ENCODE measurements at places on chromosomes 6 and 20. TPM values are rescaled to one million over a fixed set of nuclear protein-coding genes. Genes with fewer than 3 reads are reported as not detected.

GRCh38 chr6:110856296-110856695, 18.3 kb upstream of the AMD1 start:
- no peak for DNase-seq

GRCh38 chr6:2663123-2663522, 87.6 kb downstream of the MYLK4 start:
- no peak for DNase-seq

- DNase-seq: no peak
Measured at GRCh38 chr6:109302176-109302575, 80.1 kb downstream of the CD164 start.

DNA sequence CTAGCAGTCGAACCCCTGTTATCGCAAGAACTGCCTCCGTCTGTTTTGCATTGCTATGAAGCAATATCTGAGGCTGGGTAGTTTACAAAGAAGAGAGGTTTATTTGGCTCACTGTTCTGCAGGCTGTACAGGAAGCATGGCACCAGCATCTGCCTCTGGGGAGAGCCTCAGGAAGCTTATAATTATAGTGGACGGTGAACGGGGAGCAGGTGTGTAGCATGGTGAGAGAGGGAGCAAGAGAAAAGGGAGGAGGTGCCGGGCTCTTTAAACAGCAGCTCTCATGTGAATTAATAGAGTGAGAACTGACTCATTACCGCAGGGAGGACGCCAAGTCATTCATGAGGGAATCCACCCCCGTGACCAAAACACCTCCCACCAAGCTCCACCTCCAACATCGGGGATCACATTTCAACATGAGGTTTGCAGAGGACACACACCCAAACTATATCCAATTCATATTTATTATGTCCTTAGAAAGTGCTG, 172.6 kb upstream of the KCNG1 start:
- DNase-seq: no peak

DNA sequence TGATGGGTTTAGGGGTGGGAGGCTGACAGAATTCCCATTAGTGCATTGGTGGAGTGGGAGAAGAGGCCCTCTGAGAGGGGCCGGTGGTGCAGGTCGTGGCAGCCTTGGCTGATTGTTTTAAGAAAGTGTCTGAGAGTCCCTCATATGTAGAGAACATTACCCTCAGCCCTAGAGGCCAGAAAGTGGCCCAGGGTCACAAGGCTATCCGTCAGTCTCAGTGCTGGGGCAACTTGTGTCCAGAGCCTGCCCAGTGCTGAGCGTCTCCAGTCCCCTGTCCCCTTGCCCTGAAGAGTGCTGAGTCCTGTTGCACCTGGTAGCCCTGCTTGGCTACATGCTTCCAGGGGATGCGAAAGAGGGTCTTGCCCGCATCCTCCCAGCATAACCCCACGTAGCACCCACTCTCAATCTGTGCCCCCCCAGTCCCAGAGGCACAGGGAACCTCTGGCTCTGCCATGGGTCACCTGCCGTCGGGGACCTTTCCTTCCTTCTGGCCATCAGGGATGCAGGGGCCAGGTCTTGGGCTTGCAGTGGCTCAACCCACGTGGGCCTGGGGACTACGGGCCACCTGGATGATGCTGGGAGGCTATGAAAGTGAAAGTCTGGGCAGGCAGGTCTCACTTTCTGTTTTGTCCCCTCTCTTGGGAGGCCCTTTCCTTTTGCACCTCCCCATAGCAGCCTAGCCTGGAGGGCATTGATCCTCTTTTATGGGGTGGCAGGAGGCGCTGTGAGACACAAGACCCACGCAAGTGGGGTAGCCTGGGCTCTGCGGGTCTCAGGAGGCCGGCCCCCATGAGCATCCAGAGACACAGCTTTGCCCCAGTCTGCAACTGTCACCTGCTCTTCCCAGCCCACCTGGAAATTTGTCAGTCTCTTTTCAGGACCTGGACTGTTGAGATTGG, 12.2 kb downstream of the DUSP15 start:
- DNase-seq: no peak

DNA sequence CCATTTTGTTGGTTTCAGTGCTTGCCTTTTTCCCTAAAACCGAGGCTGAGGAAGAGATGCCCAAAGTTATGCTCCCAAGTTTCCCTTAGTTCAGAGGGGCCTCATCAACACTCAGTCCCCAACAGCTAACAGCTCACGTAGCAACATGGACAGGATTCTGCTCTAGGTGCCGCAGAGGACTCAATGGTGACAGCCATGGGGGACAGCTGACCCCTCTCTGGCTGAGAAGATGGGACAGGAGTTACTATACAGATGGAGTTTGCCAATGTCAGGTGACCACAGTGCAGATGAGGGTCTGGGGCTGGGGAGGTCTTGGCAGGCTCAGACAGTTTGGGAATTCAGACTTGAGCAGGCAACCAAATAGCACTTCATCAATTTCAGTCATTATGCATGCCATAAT, 67.3 kb downstream of the NPEPL1 start:
- DNase-seq: no peak

DNA sequence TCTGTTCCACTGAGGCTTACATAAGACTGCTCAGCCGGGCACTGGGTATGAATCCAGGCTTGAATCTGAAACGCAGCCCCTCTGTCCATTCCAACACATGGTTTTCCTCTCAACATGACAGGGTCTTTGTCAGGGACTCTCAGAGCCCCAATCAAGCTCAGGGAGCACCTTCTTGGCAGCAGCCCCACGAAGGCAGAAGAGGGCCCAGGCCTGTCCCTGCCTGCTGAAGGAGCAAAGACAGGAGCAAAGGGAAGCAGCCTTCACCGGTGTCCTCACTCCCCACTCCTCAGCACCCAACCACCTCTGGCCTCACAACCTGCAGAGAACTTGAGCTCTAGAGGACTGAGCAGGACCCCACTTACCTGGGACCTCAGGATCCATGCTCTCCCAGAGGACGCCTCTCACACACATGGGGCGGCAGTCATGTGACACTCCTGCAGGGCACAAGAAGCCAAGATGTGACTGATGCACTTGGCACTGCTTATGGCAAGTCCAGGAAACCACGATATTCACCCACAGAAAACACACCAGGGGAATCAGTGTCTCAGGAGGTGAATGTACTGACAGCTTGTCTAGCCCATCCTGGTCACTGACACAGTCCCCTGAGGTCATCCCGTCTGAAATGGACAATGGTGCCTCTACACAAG, 4.3 kb downstream of the SNHG17 start:
- no peak for DNase-seq

DNA sequence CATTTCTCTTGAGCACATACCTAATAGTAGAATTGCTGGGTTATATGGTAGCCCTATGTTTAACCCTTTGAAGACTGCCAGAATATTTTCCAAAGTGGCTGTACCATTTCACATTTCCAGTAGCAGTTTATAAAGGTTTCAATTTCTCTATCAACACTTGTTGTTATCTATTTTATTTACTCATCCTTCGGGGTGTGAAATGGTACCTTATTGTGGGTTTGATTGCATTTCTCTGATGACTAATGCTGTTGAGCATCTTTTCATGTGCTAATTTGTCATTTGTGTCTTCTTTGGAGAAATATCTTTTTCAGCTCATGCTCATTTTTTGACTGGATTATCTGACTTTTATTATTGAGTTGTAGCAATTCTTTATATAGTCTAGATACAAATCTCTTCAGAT, 5.4 kb downstream of the ENPP4 start:
- no peak for DNase-seq

- no peak for DNase-seq
Measured at GRCh38 chr6:11374036-11375010, 141.9 kb upstream of the NEDD9 start.

Gene CBLN4
- total RNA-seq: not detected

Gene LTB
- total RNA-seq: 0.15 TPM

Gene BPIFB1
- not detected for total RNA-seq

Gene BHLHE23
- 0.22 TPM for total RNA-seq
